ENCODE measurements at places on chromosomes 5 and 9. TPM values are rescaled to one million over a fixed set of nuclear protein-coding genes. Genes with fewer than 3 reads are reported as not detected.

Gene C5orf52
- total RNA-seq: not detected

Gene CCL19
- not detected for total RNA-seq

Gene SLC34A1
- not detected for total RNA-seq

Gene NMUR2
- 0.06 TPM for total RNA-seq

Gene DNAH5
- total RNA-seq: 0.93 TPM

Gene PCDHGB4
- 0.88 TPM for total RNA-seq

Gene BRINP1
- total RNA-seq: 0.26 TPM

Gene PCDHGA11
- total RNA-seq: not detected

Gene PAM
- 24.2 TPM for total RNA-seq

Gene TXNDC8
- not detected for total RNA-seq

Gene SHISAL2B
- total RNA-seq: not detected

Gene BAAT
- 0.48 TPM for total RNA-seq

Gene SNCAIP
- not detected for total RNA-seq

Gene FRMD3
- total RNA-seq: 1.5 TPM

Gene ACTBL2
- total RNA-seq: 0.05 TPM

Gene STKLD1
- total RNA-seq: 1.1 TPM

Gene CPLANE1
- 4.4 TPM for total RNA-seq

Gene KLHL3
- total RNA-seq: 0.06 TPM

Gene RNF208
- total RNA-seq: 1.8 TPM

Gene FOXD4L3
- total RNA-seq: not detected

Gene OBP2A
- not detected for total RNA-seq

Gene PHYHD1
- total RNA-seq: 0.17 TPM

Gene IFNA14
- not detected for total RNA-seq

Gene SEMA5A
- not detected for total RNA-seq

Gene MEIKIN
- not detected for total RNA-seq

Gene ANKRD31
- 0.05 TPM for total RNA-seq

Gene FBP1
- total RNA-seq: not detected

Gene ENTPD8
- total RNA-seq: 0.13 TPM

Gene PCDHGA2
- 0.66 TPM for total RNA-seq

Gene PCSK1
- 0.56 TPM for total RNA-seq

Gene PALM2AKAP2
- total RNA-seq: 0.36 TPM

Gene SLC1A3
- total RNA-seq: not detected

Gene GARIN3
- total RNA-seq: not detected

Gene C7
- total RNA-seq: not detected

Gene OR1J2
- total RNA-seq: not detected

Gene PCDHB16
- total RNA-seq: 0.05 TPM

Gene RRAGA
- total RNA-seq: 121 TPM

Gene PDE6A
- total RNA-seq: 0.15 TPM

Gene SLC36A2
- not detected for total RNA-seq

Gene GLRA1
- total RNA-seq: not detected

Gene SOX30
- total RNA-seq: 0.05 TPM

Gene FER
- 5.5 TPM for total RNA-seq

Gene BRD3
- 15.5 TPM for total RNA-seq

Gene GPX8
- total RNA-seq: 49.4 TPM

Gene TAF1L
- total RNA-seq: not detected

Gene LCP2
- total RNA-seq: not detected

Gene PCDHAC2
- total RNA-seq: 3.0 TPM

Data from A549 treated with DMSO at 1 μM for 4 hours (cell line).